ENCODE measurements at places on chromosomes 12 and 14.

GRCh38 chr12:125015680-125016310 lies 22.4 kb downstream of the BRI3BP start:
- DNase-seq: no peak

DNA sequence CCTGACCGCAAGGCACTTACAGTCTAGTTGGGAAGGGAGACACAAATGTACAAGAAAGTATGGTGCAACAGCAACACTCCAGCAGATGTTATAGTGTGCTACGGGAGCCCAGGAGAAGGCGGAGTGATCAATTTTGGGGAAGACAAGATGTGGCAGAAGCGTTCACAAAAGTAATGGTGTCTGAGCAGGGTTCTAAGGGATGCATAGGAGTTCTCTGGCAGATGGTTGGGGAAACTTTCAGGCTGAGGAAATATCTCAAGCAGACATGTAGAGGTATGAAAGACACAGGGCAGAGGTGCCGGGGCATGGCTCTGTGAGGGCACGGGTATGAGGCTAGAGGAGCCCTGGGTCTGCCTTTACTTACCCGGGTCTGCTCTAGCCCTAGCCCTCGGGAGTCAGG lies 5.1 kb upstream of the TNFRSF1A start:
- no peak for DNase-seq

DNA sequence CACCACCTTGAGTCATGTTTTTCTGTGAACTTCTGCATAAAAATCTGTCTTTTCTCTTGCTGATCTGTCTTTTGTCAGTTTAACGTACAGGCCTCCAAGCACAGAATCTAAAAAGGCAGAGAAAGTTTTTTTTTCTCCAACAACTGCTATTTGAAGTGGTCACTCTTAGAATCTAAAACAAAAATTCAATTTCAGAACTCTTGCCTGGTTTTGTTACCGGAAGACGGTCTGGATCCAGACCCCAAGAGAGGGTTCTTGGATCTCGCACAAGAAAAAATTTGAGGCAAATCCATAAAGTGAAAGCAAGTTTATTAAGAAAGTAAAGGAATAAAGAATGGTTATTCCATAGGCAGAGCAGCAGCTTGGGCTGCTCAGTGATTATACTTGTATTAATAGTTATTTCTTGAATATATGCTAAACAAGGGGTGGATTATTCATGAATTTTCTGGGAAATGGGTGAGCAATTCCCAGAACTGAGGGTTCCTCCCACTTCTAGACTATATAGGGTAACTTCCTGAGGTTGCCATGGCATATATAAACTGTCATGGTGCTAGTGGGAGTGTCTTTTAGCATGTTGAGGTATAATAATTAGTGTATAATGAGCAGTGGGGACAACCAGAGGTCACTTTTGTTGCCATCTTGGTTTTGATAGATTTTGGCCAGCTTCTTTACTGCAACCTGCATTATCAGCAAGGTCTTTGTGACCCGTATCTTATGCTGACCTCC lies 150.0 kb upstream of the PLEKHA5 start:
- no peak for DNase-seq

GRCh38 chr12:132835076-132836025 lies 6.7 kb upstream of the GOLGA3 start:
- no peak for DNase-seq

GRCh38 chr12:128796439-128797118 lies 27.2 kb downstream of the SLC15A4 start:
- no peak for DNase-seq

DNA sequence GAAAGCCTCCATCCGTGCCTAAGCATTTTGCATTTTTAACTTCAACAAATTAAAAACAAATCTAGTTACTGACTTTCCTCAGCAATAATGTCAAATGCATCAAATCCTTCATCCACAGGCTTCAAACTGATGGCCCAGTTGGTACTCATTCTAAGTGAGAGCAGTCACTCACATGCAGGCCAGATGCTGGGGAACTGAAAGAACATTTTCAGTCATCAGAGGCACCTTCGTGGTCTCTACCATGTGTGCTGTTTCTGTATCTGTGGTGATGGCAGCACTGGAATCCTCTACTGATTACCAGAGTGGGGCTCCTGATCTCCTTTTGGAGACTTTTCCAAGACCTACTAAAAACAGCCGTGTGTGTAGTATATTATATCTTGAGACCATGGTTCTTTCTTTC lies 145.2 kb downstream of the PRIMA1 start:
- no peak for DNase-seq

GRCh38 chr12:16472631-16473030 lies 125.2 kb downstream of the MGST1 start:
- DNase-seq: no peak

DNA sequence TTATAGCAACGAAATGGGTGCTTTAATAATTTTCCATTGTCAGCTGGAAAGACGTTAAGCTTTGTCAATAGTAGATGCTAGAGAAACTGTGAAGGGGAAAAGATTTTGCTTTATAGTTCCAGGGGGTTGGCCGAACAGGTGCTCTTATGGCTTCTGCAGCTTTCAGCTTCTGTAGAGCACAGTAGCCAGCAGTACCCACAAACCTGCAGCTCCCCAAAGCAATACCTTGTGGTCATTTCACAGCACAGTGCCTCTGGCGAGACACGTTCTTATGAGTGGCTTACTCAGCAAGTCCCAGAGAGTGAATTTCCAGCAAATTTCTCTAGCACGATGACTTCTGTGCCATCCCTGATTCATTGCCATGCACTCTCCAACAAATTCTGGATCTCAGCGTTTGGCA lies 416.3 kb upstream of the ATP2B1 start:
- DNase-seq: no peak

DNA sequence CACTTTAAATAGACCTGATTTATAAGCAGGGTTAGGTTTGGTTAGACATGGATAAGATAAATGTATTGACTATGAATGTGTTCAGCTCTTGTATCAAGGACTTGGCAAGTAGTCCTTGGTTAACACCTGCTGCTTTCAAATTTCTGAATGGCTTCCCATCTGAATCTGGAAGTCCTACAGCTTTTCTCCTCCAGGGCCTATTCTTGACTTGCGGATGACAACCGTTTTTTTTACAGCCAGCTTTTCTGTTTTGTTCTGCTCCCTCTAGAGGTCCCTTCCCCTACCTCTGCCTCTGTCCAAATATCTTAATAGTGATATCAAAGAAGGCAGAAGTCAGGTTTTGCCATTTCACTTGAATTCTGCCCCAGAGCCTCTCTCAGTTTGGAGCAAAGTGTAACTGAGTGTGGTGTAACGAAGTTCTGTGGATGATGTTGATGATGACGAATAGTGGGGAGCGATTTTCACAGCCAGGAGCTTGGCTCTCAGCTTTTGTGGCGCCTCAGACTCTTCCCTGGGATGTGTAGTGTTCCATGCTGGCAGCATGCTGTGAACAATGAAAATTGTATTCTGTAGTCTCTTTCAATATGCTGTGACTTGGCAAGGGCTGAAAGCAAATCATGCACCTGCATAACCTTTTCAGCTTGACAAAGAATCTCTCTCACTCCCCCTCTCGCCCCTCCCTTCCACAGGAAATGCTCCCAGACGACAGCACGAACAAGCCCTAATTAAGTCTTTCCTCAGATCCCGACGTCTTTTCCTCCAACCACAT lies 5.0 kb upstream of the SLC4A8 start:
- DNase-seq: no peak

- DNase-seq: no peak
These were observed 111.9 kb downstream of the LGR5 start for GRCh38 chr12:71551529-71551928.

DNA sequence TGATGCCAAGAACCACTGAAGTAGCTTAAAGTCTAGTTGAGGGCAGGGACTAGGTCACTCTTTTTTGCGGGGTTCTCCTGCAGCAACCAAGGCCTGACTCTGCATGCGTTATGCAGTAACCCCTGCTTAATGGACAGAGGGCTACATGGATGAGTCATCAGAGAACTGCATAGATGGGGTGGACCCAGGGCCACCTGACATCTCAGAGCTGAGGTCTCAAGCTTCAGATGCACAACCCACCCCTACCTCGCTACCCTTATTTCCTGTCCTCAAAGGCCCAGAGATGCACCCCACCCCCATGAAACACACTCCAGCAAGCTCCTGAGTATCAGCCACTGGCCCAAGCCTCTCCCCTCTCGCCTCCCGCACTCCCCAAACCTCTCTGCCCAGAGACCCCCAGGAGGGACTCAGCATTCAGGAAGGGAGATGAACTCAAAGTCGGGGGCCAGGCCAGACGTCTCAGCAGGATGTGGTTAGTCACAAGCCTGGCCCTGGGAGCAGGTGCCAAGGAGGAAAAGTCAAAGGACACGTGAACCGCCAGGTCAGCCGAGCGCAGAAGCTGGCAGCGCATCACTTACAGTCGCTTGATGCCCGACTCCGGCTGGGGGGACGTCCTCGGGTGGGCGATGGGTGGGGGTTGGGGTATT lies 25.8 kb downstream of the SNRNP35 start:
- DNase-seq: no peak

DNA sequence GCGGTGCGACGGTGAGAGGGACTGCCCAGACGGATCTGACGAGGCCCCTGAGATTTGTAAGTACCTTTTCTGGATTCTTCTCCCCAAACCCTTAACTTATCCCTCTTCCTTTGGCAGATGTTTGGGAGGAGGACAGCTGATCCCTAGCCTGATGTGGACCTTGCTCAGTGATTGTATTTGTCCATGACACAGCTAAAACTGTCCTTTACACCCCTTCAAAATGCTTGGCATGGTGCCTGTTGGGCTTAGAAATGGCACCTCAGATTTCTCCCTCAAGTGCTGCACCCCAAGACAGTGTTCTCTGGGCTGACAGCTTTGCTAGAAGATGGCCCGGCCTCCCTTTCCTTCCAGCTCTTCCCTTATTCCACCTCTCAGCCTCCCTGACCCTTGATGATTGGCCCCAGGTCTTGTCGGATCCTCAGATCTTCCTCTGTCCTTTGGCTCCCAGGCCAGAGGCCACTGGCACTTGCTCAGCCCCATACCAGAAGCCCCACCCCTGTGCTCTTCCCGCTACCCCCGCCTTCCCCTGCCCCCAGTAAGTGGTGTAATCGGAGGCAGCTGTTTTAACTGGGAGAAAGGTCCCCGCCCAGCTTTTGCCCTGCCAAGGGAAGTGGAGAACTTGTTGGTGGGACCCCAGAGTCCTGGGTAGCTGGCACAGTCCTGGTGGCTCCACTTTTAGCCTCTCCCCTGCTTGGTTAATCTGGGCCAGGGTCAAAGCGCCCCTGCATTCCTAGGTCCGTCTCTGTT lies 8.7 kb downstream of the LRP1-AS start:
- DNase-seq: no peak

DNA sequence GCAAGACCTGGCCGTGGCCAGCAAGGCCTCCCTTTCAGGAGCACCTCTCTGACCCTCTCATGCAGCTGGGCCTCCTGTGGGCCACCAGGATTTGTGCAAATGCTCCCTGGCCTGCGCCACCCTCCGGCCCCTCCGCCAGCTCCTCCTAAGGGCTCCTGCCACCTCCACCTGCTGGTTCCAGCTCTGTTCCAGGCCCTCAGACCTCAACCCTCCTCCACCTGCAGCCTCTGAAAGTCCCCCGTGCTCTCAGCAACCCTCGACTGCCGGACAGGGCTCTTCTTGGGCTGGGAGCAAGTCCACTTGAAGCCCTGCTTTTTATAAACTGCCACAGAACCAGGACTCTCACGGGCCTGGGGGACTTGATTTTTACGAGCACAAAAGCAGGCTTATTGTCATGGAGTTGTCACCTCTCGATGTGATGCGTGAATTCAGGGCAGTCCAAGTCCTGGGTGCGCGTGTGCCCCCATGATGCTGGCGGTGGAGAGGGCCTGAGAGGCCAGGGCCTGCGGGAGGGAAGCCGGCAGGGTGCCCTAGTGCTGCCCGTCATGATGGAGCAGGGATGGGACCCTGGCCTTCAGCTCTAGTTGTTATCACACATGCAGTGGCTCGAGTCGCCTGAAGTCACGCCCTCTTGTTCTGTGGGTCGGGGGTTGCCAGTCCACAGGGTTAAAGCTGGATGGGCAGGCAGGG lies 9.1 kb downstream of the TEDC1 start:
- DNase-seq: no peak

GRCh38 chr14:73383356-73383755 lies 75.0 kb downstream of the NUMB start:
- DNase-seq: no peak

DNA sequence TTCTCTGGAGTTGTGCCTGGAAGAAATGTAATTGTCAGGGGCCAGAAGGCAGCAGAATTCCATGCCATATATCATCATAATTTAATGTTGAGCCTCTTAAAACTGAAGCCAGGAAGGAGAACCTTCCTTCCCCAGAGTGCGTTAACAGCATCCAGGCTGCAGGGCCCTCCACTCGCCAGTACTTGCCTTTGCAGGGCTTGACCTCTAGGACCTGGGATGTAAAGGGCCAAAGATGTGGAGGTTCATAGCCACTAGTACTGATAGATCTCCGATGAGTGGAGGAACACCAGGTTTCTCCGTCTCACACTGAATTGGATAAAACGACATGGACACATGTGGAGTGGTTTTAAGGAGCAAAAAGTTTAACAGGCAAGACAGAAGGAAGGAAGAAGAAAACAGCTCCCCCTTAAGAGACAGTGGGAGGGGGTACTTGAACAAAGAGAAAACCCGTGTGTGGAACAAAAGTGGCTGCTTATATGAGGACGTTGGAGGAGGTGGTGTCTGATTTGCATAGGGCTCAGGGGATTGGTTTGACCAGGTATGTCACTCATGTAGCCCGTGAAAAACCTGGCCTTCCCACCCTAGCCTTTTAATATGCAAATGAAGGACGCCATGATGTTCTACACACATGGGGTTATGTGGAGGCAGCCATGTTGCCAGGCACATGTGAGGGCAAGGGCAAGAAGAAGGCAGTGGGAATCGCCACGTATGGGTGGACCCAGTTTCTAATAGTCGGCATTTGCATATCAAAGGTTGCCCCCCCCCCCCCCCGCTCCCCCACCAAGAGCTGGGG lies 38.8 kb upstream of the WSCD2 start:
- DNase-seq: no peak

DNA sequence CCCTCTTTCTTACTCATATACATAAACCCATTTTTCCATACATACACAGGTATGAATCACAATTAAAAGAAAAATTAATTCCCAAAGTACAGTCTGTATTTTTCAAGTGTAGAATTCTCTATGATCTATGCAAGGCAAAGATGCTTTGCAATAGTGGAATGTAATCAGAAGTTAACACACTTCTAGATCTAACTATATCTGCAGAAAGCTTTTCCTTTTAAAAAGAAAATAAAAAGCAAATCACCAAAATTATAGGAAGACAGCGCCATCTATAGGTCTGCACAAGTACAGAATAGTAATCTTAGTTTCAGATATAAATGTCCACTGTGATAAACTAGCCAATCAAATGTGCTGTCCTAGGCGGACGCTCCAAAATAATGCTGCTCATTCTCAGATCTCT lies 22.0 kb downstream of the SLC25A21 start:
- no peak for DNase-seq

DNA sequence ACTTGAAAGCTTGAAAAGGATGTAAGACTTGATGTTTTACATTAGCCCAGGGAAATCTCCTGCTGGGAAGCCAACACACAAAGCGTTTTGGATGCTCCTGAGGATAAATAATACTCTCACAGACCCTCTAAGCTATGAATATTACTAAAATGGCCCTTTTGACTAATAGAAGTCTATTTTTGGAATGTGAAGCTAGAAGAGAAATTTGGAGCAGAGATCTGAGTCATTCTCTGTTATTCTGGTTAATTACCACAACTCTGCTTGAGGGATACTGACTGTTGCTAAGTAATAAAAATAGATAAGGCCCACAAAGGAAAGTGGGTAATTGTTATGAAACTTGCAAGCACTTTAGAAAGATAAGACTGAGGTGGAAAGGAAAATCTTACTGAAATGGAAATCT lies 346.2 kb upstream of the STXBP6 start:
- DNase-seq: no peak

All from NCI-H510A (cell line).